ENCODE measurements at places on chromosomes 16 and 17.

DNA sequence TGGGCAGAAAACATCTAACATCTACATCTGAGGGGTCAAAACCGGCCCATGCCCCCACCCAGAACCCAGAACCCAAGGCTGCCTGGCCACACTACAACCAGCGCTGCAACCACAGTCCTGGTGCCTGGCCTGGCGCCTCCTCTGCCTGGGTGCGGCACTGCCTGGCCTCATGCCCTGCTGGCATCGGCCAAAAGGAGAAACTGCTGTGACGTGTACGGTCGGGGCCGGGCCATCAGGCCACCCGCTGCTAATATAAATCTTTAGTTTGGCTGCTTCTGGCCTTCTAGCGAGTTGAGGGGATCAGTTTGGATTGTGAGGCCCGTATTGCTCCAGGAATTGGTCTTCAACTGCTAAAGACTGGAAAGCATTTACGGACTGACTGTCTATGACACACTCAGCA is 22.8 kb downstream of the TMEM204 start:
- DNase-seq, result no peak

GRCh38 chr16:88026964-88027938 is 76.0 kb downstream of the BANP start:
- DNase-seq, result no peak

GRCh38 chr16:88487920-88488851 is 35.1 kb downstream of the ZFPM1 start:
- no peak for DNase-seq

- no peak for DNase-seq
These were observed 22.9 kb downstream of the SLFN12L start for GRCh38 chr17:35514564-35514963.

DNA sequence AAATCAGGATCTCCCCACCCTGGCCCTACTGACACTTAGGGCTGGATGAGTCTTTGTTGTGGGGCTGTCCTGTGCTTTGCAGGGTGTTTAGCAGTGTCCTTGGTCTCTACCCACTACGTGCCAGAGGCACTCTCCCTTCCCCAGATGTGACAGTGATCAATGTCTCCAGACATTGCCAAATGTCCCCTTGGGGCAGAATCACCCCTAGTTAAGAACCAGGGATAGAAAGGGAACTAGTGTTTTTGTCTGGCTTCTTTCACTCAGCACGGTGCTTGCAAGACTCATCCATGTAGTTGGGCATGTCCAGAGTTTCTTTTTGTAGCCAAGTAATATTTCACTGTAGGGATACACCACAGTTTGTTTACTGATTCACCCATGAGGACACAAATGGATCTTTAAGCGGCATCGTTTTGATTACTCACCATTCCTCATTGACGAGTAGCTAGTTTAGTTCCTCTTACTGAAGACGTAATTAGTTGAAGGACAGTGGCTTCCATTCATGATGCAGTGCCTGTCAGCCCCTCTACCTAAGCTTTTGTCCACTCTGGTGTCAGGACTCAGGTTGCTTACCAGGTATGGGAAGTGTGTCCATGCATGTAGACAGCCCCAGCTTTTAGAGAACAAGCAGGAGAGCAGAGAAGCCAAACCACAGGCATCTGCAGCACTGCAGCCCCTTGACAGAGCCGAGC is 26.0 kb upstream of the ITGB4 start:
- no peak for DNase-seq

- DNase-seq, result no peak
These were observed 1.8 kb upstream of the SLC4A1 start for GRCh38 chr17:44269535-44270240.

Measured in AML-193 (cell line).